ENCODE measurements at places on chromosomes 6 and 20.
A peak's percentile ranks its signal among the peaks of the same experiment; 100 is the strongest.

- no peaks in the 10 kb centered on the region for H3K4me1 ChIP-seq
- no peaks in the 10 kb centered on the region for H3K27me3 ChIP-seq
- H3K27ac ChIP-seq, result no peak overlapping the region
- H3K36me3 ChIP-seq, result no peaks in the 10 kb centered on the region
- DNase-seq, result no peak
These were observed 216.8 kb upstream of the SGK1 start for GRCh38 chr6:134534708-134535149.

DNA sequence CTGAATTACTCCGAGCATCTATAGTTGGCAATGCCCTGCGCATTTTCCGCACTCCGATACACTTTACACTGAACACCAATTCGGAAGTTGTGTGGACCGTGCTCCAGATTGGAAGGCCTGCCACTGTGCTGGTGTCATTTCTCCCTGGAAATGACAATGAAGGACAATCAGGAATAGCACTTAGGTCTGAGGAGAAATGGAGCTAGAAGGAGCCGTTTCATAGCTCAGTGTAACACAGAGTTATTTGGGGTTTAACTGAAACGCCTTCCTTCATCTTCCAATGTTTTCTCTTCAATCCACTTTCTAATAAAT, 501 bp upstream of the PLA2G7 start:
- peaks cover 2% of the 10 kb centered on the region for H3K27me3 ChIP-seq
- no peaks in the 10 kb centered on the region for H3K4me1 ChIP-seq
- no peak for DNase-seq
- no peaks in the 10 kb centered on the region for H3K36me3 ChIP-seq
- H3K27ac ChIP-seq, result no peak overlapping the region

DNA sequence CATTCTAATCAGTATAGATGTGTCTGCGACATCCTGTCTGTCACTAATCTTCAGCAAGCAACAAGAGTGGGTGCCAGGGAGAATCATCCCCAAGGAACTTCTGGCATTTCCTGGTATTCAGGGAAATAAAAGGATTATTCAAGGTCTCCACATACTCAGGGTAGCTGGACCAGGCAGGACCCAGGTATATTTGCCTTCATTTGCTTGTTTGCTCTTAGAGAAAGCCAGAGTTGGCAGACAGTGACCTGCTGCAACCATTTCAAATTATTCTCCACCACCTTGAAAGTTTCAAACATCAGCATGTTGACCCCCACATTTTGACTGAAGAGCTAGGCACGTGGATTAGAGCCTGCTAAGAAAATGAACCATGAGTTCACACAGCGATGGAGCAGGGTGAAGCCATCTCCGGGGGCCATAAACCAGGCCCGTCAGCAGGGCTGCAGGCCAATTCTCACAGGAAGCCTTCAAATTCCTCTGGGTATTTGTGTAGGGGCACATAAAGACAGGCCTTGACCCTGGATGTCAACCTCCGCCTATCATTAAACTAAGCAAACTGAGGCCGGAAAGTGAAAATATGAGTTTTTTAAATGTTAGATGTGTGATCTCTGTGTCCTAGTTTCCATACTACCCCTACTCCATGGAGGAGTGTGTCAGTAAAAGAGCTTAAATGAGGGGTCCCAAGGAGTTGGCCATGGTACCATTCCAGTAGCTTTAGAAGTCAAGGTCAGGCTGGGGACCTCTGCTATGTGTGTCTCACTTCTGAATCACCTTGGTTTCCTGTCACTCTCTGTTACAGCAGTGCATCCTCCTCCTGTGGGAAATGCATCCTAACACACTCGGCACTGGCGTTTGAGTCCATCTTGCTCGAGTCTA, 32.9 kb downstream of the TRAM2 start:
- H3K4me3 ChIP-seq, result no peak overlapping the region
- no peaks in the 10 kb centered on the region for H3K27me3 ChIP-seq
- peaks cover 44% of the 10 kb centered on the region for H3K4me1 ChIP-seq
- peak overlapping the region; percentile 94 for H3K27ac ChIP-seq

GRCh38 chr6:7473805-7474719, 67.4 kb upstream of the DSP start:
- no peak for DNase-seq
- H3K4me1 ChIP-seq, result no peaks in the 10 kb centered on the region
- no peaks in the 10 kb centered on the region for H3K36me3 ChIP-seq
- H3K27ac ChIP-seq, result no peak overlapping the region
- H3K4me3 ChIP-seq, result no peak overlapping the region
- no peaks in the 10 kb centered on the region for H3K27me3 ChIP-seq

- H3K4me3 ChIP-seq, result no peak overlapping the region
- DNase-seq, result no peak
These were observed 100.5 kb downstream of the ASCC3 start for GRCh38 chr6:100780648-100781047.

GRCh38 chr6:28947831-28948270, 24.1 kb upstream of the TRIM27 start:
- H3K4me1 ChIP-seq, result no peaks in the 10 kb centered on the region
- DNase-seq, result no peak
- no peak overlapping the region for H3K4me3 ChIP-seq
- H3K27ac ChIP-seq, result no peak overlapping the region
- H3K27me3 ChIP-seq, result no peaks in the 10 kb centered on the region

DNA sequence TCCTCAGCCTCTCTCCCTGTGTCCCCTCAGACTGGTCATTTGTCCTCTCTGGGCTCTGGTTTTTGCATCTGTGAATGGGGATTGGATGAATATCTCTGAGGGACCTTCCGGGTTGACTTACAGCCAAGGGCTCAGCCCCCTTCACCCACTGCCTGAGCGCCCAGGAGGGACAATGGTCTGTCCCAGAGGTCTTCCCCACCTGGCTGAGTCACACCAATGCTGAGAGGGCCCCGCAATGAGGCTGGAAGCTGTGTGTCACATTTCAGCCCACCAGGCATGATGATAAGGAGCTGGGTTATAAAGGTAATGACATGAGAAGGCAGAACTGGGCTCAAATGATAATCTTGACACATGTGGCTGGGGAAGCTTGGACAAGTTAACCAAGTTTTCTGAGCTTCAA, 70.5 kb downstream of the TOX2 start:
- no peaks in the 10 kb centered on the region for H3K36me3 ChIP-seq
- H3K4me3 ChIP-seq, result no peak overlapping the region
- H3K4me1 ChIP-seq, result no peaks in the 10 kb centered on the region
- no peak overlapping the region for H3K27ac ChIP-seq
- H3K27me3 ChIP-seq, result no peaks in the 10 kb centered on the region

DNA sequence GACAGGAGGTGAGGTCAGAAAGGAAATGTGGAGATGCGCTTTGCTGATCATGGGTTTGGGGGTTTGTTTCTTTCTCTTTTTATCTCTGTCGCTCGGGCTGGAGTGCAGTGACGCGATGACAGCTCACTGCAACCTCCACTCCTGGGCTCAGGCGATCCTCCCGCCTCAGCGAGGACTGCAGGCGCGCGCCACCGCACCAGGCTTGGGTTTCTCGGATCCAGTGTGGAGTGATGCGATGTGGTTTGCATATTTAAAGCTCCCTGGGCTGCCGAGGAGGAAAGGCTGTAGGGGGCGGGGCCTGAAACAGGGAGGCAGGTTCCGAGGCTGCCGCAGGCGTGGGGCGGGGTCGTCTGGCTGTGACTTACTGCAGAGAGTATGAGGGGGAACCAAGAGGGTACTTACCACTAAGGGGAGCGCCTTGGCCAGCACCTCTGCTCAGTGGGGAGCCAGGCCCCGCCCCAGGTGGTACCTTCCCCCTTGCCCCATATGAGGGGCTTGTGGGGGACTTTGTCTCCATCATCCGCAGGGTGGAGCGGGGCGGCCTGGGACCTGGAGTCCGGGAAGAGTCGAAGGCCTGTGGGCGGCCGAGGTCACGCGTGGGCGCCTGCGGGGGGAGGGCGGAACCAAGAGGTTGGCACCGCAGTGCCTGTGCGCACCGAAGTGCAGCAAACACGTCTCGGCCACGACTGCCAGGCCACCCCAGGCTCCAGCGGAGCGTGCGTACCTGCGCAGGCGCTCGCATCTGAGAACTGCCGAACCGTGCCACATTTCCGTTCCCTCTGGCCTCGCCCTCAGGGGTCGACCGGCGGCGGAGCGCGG, 12.7 kb upstream of the BAK1 start:
- no peaks in the 10 kb centered on the region for H3K36me3 ChIP-seq
- DNase-seq, result peak; percentile 83
- no peaks in the 10 kb centered on the region for H3K27me3 ChIP-seq
- peaks cover 4% of the 10 kb centered on the region for H3K4me1 ChIP-seq
- no peak overlapping the region for H3K27ac ChIP-seq

GRCh38 chr6:142914369-142914768, 30.6 kb downstream of the HIVEP2 start:
- no peaks in the 10 kb centered on the region for H3K36me3 ChIP-seq
- DNase-seq, result no peak
- no peaks in the 10 kb centered on the region for H3K27me3 ChIP-seq
- H3K27ac ChIP-seq, result no peak overlapping the region
- H3K4me1 ChIP-seq, result peaks cover 5% of the 10 kb centered on the region
- no peak overlapping the region for H3K4me3 ChIP-seq

GRCh38 chr20:34575271-34575670, 16.8 kb downstream of the MAP1LC3A start:
- no peak overlapping the region for H3K27ac ChIP-seq
- H3K36me3 ChIP-seq, result no peaks in the 10 kb centered on the region
- no peaks in the 10 kb centered on the region for H3K4me1 ChIP-seq
- H3K27me3 ChIP-seq, result no peaks in the 10 kb centered on the region
- DNase-seq, result no peak
- H3K4me3 ChIP-seq, result no peak overlapping the region

GRCh38 chr6:158014505-158015187, 33.0 kb downstream of the SYNJ2 start:
- H3K36me3 ChIP-seq, result no peaks in the 10 kb centered on the region
- H3K27me3 ChIP-seq, result no peaks in the 10 kb centered on the region
- no peak overlapping the region for H3K4me3 ChIP-seq
- H3K27ac ChIP-seq, result no peak overlapping the region

- H3K4me1 ChIP-seq, result no peaks in the 10 kb centered on the region
- H3K27ac ChIP-seq, result no peak overlapping the region
- no peak overlapping the region for H3K4me3 ChIP-seq
- peak; percentile 14 for DNase-seq
These were observed 4.9 kb upstream of the TRIM39 start for GRCh38 chr6:30321692-30322388.

DNA sequence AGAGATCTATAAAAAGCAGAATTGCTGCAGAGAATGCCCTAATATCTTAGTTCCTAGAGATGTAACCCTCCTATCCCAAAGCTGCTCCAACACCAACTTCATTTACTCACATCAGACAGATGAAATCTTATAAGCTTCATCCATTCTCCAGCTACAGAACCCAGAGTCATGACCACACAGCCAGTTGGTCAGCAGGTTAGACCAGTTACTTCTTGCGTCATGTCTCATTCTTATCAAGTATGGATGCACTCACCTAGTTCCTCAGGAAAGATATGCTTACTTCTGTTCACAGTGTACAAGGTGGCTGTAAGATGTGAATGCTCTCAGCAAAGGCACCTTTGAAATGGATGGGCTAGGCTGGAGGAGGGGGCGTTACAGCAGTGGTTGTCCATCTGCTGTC, 47.9 kb upstream of the ISM1 start:
- H3K4me1 ChIP-seq, result no peaks in the 10 kb centered on the region
- H3K27me3 ChIP-seq, result no peaks in the 10 kb centered on the region
- no peak overlapping the region for H3K4me3 ChIP-seq
- DNase-seq, result no peak

DNA sequence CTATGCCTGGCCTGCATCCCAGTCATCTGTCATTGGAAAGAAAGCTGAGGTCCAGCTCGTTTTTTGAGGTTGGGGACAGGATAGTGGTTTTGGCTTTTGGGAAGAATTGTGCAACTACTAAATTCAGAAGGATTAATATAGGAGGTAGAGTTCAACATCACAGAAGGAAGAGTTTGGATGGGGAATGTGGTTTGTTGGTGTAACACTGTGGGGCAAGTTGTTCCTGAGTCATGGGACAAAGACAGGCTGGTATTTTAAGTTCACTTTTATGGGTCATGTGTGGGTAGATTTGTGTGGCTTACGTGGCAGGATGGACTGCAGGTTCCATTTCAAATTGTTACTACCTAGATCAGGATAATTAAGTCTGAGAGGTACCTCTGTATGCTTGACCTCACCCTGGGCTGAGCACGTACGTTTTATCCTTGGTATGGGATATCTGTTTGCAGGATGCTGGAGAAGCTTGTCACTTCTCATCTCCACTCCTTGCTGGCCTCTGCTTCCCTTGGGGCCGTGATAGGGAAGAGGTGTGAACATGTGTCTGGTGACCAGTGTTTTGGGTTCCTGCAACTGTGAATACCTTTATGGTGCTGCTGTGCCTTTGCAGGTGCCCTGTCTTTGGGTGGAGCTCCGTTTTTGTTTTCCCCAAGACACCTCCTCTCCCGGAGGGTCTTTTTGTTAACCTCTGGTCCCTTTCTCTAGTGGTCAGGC, 177.6 kb downstream of the JARID2 start:
- no peak overlapping the region for H3K4me3 ChIP-seq
- H3K4me1 ChIP-seq, result peaks cover 16% of the 10 kb centered on the region
- H3K27me3 ChIP-seq, result no peaks in the 10 kb centered on the region
- H3K27ac ChIP-seq, result no peak overlapping the region

DNA sequence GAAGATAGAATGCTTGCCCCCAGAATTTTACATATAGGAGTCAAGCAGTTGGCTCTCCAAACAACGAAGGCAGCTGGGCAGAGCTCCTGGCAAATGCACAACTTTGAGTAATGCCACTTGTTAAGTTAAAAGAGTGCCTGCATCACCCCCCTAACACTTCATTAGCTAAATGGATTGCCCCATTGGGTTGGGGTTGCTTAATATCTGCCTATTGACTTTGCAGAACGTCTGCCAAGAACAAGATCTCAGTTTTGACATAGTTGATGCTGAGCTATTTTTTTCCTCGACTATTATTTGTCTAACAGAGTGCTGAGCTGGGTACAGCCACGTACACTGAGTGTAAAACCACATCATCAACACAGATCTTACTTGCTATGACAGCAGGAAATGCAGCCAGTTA, 12.1 kb downstream of the ANKRD60 start:
- DNase-seq, result no peak
- H3K4me3 ChIP-seq, result no peak overlapping the region
- H3K4me1 ChIP-seq, result no peaks in the 10 kb centered on the region
- H3K27ac ChIP-seq, result no peak overlapping the region

DNA sequence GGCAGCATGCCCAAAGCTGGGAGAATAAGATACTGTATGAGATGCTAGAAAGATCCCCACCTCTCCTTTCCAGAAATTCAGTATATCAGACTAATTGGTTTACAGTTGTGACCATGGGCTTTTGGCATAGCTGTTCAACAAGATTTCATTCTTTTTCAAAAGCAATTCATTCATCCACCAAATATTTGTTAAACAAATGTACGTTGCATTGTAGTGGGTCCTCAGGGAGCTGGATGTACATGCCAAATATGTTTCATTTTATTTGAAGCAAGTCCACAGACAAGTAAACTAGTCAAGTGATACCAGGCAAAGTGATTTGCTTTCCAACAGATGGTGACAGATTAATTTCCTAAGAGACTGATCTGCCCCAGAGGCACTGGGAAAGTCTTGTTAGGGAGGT, 85.8 kb upstream of the ESR1 start:
- no peaks in the 10 kb centered on the region for H3K36me3 ChIP-seq
- no peak overlapping the region for H3K4me3 ChIP-seq
- no peaks in the 10 kb centered on the region for H3K27me3 ChIP-seq
- H3K4me1 ChIP-seq, result no peaks in the 10 kb centered on the region
- no peak overlapping the region for H3K27ac ChIP-seq

- no peaks in the 10 kb centered on the region for H3K27me3 ChIP-seq
- H3K4me3 ChIP-seq, result no peak overlapping the region
These were observed 74.8 kb downstream of the IYD start for GRCh38 chr6:150443621-150444020.

GRCh38 chr20:47950124-47950912, 165.0 kb upstream of the SULF2 start:
- H3K4me3 ChIP-seq, result no peak overlapping the region
- H3K36me3 ChIP-seq, result no peaks in the 10 kb centered on the region
- H3K4me1 ChIP-seq, result no peaks in the 10 kb centered on the region
- no peaks in the 10 kb centered on the region for H3K27me3 ChIP-seq
- H3K27ac ChIP-seq, result no peak overlapping the region
- DNase-seq, result peak; percentile 39
